K562 (cell line): ENCODE measurements at places on chromosomes 2 and 18.

DNA sequence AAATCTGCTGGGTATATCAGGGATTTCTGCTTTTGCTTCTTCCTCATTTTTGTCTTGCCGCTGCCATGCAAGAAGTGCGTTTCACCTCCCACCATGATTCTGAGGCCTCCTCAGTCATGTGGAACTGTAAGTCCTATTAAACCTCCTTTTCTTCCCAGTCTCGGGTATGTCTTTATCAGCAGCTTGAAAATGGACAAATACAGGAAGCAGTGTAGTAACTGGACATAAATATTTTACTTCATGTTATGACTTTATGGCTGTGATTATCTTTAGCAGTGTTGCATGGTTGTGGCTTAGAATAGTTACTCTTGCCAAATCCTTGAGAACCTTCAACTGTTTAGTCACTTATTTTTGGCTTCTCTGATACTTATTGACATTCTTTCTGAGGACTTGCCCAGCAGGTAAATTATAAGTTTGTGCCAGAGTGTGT lies 66.2 kb upstream of the DLX2 start:
- no peak overlapping the region for H3K27ac ChIP-seq
- H3K36me3 ChIP-seq, result no peaks in the 10 kb centered on the region
- no peak for DNase-seq

DNA sequence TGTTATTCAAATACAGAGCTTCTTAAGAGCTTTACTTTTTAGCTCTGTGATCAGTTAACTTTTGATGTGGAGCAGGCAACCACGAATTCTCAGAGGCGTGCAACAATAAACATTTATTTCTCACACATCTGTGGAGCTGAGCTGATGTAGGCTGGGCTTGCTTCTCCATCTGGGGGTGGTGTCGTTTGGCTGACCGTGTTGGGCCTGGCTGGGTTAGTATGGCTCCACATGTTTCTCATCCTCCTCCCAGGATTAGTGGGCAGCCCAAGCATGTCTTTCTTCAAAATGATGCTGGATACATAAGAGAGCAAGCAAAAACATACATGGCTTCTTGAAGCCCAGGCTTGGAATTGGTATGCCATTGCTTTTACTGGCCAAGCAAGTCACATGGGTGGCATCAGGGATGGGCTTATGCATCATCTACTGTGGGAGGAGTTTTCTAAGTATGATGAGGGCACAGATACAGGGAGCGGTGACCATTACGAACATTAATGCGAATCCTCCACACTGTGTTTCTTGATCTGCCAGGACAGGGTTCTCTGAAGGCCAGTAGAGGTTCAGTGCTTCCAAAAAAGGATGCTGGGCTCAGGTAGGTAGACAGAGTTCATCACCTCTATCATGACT lies 157.0 kb upstream of the TNP1 start:
- DNase-seq, result no peak
- H3K27ac ChIP-seq, result no peak overlapping the region
- H3K36me3 ChIP-seq, result no peaks in the 10 kb centered on the region

DNA sequence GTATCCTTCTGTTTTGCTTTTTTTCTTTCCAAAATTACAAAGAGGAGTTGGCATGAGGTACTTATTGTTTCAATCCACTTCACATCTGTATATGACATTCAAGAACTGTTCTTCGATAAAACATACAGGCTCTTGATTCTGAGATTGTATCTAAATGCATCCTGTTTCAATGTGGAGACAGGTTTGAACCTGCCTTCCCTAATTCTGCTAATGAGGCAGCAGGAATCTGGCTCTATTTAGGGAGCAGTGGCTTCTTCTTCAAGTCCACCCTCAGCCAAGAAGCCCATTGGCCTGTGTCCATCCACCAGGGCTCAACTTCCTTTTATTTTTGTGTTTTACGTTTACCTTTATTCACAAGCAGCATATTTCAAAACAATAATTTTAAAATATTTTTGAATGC lies 84.8 kb upstream of the PIK3C3 start:
- H3K27me3 ChIP-seq, result no peaks in the 10 kb centered on the region
- no peaks in the 10 kb centered on the region for H3K4me1 ChIP-seq
- no peak for DNase-seq
- H3K36me3 ChIP-seq, result no peaks in the 10 kb centered on the region

DNA sequence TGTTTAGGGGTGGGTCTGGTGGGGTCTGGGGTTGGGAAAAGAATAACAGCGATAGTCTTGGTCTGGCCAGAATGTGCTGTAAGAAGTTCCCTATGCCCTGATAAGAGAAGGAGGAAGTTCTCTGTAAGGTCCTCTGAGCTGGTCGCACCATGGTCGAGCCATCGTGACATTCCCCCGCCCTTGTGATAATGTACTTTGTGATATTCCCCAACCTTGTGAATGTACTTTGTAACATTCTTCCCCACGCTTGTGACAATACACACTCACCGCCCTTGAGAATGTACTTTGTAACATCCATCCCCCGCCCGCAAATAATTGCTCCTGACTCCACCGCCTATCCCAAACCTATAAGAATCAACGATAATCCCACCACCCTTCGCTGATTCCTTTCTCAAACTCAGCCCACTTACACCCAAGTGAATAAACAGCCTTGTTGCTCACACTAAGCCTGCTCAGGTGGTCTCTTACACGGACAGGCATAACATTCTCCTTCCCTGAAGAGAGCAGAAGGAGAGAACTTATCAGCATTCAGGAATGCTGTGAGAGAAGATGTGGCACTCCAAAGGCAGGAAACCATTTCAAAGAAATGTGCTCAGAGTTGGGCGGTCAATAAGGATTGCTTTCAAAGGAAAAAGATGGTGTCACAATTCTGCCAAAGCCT lies 17.8 kb upstream of the DUSP19 start:
- no peak overlapping the region for H3K27ac ChIP-seq
- H3K27me3 ChIP-seq, result no peaks in the 10 kb centered on the region
- H3K4me3 ChIP-seq, result no peak overlapping the region
- no peaks in the 10 kb centered on the region for H3K36me3 ChIP-seq

- H3K4me3 ChIP-seq, result no peak within 1 kb of the TSS
- DNase-seq, result no peak
- H3K27ac ChIP-seq, result no peak within 1 kb of the TSS
- no peaks in the 10 kb centered on the region for H3K36me3 ChIP-seq
- H3K27me3 ChIP-seq, result no peaks in the 10 kb centered on the region
These were observed at the start of gene MYL1 for GRCh38 chr2:210315015-210315788. Gene MYL1, minus strand, starts transcription at chr2:210315174. Its CDS starts 132 bp downstream, at chr2:210315042.

GRCh38 chr2:165007161-165007744 lies 51.9 kb upstream of the SLC38A11 start:
- H3K36me3 ChIP-seq, result no peaks in the 10 kb centered on the region
- H3K4me1 ChIP-seq, result no peaks in the 10 kb centered on the region
- no peak overlapping the region for H3K27ac ChIP-seq
